HT1080 (cell line): ENCODE measurements at places on chromosomes 12 and 14.

DNA sequence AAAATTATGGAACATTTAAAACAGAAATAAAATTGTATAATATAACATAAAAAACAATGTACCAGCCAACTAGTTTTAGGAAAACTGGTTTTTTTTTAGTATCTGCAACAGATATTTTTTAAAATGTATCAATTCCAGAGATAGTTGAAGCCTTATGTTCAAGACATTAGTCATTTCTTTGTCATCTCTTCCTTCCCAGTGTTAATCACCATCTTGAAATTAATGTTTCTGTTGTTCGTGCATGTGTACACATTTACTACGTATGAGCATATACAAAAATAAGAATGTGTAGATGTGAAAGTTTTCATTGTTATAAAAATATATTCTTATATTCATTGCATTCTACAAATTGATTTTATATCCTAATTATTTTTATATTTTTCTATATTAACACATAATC lies 1062.1 kb downstream of the SLC6A15 start:
- no peak for DNase-seq

GRCh38 chr14:79284621-79285020 lies 926.7 kb downstream of the DIO2 start:
- no peak for DNase-seq

DNA sequence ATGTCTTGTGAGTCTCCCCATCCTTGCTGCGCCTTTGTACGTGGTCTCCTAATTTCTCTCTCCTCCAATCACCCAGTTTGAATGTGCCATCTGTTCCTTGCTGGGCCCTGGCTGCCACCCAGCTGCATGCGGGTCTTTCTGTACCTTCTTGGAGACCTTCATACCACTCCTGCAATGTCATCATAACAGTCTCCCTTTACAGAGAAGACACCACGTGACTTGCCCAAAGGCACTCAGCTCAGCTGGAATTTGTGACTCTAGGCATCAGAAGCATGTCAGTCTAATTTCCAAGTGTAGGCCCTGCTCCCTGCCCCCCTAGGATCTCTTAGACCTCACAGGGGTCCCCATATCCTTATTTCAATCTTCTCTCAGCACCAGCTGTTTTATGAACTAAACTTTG lies 284.2 kb downstream of the TTC8 start:
- no peak for DNase-seq

- DNase-seq = no peak
Observed at GRCh38 chr12:79267580-79267979, 403.0 kb downstream of the SYT1 start.

DNA sequence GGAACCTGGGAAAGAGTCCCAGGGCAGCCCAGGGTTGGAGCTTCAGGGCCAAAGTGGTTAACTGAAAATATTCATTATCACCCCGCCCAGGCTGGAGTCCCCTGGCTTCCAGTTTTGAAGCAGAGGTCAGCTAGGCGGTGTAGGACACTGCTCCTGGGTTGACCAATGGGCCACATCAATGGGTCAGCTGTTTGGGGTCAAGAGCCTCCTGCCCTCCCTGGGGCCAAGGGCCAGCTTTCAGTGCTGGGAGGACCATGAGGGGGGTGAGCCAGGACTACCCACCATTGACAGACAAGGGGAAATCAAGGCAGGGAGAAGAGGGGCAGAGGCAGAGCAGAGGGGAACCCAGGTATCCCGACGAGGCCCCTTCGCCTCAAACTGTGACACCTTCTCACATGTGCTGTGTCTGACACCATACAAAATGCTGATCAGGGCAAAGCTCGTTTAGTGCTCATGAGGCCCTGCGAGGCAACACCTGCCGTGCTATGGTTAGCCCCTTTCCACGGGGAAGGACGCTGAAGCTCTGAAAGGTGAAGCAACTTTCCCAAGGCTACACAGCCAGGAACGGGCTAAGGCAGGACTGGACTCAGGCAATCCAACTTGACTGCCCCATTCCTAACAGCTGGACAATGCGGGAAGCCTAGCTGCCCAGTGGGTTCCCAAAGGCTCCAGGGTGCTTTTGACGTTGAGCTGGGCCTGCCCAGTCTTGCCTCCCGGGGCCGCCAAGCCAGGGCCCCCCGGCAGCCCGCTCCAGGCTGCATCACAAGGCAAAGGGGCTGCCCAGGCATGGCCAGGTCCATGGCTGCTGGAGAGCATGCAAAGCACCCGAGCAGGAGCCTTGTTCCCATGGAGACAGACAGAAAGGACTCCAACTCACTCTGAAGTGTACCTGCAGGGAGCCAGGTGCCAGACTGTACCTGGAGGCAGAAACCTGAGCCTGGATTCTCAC lies 2.0 kb downstream of the SYNE3 start:
- no peak for DNase-seq

DNA sequence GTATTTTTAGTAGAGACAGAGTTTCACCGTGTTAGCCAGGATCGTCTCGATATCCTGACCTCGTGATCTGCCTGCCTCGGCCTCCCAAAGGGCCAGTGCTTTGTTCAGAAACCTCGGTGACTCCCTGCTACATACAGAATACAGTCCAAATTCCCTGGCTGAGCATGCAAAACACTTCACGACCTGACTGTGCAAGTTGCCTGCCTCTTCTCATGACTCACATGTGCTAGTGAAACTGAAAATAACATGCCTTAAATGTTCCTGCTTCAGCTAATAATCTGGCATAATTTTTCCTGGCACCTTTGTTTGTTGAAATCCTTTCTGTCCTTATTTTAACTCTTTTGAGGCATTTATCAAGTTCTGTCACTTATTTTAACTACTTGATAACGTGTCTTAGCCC lies 8.2 kb downstream of the DMAC2L start:
- no peak for DNase-seq

DNA sequence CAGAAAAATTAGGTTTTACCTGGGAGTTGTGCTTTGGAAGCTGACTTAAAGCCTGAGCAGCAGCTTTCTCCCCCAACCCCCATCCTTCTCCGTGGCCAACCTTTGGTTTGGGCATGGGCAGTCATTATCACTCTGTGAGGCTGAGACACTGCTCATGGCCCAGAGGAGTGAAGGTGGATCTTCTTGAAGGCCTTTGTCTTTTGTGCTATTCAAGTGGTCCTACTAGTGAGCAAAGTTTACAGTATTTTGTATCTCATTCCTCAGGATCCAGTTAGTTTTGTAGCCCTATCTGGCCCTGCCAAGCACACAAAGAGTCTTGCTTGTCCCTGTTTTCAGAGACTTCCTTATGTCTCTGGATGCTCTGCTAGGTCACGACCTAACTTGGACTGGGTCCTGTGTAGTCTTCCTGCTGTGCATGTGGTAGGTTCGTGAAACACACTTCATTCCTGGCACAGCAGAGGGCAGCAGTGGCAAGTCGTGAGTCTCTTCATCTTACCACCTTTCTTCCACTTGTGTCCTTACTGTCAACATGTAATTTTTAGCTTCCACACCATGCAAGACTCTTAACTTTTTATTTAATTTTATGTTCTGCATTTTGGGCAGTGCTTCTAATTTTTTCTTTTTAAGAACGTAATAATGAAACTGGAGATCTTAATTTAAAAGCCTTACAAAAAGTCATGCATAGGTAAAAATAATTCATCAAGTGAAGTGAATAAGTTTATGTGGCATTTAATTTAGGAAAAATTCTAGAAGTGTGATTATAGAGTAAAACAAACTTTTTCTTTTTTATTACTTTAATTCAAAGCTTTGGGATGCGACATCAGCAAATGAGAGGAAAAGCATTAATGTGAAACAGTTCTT lies 53.7 kb downstream of the APAF1 start:
- DNase-seq = peak; percentile 76

- no peak for DNase-seq
Observed at GRCh38 chr14:91173904-91174303, 60.0 kb downstream of the DGLUCY start.

DNA sequence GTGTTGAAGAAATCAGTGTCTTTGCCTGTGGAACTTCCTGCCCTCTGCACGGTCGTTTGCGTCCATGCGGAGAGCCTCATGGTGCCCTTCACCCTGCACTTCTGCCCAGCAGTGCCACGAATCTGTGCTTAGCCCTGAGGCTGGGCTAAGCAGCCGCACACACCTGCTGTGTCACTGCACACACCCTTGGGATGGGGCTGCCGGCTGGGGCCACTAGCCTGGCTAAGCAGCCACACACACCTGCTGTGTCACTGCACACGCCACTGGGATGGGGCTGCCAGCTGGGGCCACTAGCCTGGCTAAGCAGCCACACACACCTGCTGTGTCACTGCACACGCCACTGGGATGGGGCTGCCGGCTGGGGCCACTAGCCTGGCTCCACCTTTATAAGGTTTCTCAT lies 188.5 kb downstream of the KIF26A start:
- DNase-seq = no peak

GRCh38 chr12:62832027-62832426 lies 102.9 kb downstream of the PPM1H start:
- no peak for DNase-seq

DNA sequence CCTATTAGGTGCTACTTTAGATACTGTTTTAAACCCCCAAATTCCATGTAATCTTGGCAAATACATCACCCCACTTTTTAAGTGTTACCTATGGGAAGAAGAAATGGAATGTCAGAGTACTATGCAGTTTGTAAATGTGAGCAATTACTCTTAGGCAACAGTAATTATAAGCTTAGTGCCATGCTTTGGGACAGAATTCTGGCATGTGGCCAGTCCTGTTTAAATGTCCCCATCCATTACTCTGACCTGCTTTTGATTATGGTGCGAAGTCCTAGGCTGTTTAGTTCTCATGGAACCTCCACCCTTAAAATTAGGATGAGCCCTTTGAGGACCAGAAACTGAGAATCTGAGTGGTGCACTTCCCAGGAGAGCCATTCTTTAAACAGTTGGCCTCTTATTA lies 321.4 kb upstream of the RGS6 start:
- DNase-seq = no peak
